Large intestine (tissue), 12 donors: ENCODE measurements at places on chromosomes 3 and 15. TPM values are rescaled to one million over a fixed set of nuclear protein-coding genes. Genes with fewer than 3 reads are reported as not detected.

- peak; percentile 85 for DNase-seq
Measured at GRCh38 chr3:40584625-40585189, 59.9 kb downstream of the ZNF621 start.

- DNase-seq, result no peak
Measured at GRCh38 chr3:58288011-58288728, 17.9 kb upstream of the RPP14 start.

DNA sequence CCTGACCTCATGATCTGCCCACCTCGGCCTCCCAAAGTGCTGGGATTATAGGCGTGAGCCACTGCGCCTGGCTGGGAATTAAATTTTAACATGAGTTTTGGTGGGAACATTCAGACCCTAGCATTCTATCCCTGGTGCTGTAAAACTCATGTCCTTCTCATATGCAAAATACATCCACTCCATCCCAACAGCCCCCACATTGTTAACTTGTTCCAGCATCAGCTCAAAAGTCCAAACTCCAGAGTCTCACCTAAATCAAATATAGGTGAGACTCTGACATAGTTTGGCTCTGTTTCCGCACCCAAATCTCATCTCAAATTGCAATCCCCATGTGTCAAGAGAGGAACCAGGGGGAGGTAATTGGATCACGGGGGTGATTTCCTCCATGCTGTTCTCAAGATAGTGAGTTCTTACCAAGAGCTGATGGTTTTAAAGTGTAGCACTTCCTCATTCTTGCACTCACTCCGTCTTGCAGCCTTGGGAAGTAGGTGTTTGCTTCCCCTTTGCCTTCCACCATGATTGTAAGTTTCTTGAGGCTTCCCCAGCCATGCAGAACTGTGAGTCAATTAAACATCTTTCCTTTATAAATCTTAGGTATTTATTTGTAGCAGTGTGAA, 96.2 kb upstream of the PLCL2 start:
- DNase-seq, result no peak

TERC gene
- 1.1 TPM for polyA plus RNA-seq

GXYLT2 gene
- 3.1 TPM for polyA plus RNA-seq

GRCh38 chr3:170520996-170521395, 64.9 kb downstream of the SLC7A14 start:
- no peak for DNase-seq

- DNase-seq, result no peak
Measured at GRCh38 chr3:102079809-102080197, 230.5 kb downstream of the NFKBIZ start.

GRCh38 chr3:14467814-14468620, 65.6 kb downstream of the SLC6A6 start:
- no peak for DNase-seq

MITF gene
- 2.8 TPM for polyA plus RNA-seq

RTP1 gene
- 0.12 TPM for polyA plus RNA-seq

DNA sequence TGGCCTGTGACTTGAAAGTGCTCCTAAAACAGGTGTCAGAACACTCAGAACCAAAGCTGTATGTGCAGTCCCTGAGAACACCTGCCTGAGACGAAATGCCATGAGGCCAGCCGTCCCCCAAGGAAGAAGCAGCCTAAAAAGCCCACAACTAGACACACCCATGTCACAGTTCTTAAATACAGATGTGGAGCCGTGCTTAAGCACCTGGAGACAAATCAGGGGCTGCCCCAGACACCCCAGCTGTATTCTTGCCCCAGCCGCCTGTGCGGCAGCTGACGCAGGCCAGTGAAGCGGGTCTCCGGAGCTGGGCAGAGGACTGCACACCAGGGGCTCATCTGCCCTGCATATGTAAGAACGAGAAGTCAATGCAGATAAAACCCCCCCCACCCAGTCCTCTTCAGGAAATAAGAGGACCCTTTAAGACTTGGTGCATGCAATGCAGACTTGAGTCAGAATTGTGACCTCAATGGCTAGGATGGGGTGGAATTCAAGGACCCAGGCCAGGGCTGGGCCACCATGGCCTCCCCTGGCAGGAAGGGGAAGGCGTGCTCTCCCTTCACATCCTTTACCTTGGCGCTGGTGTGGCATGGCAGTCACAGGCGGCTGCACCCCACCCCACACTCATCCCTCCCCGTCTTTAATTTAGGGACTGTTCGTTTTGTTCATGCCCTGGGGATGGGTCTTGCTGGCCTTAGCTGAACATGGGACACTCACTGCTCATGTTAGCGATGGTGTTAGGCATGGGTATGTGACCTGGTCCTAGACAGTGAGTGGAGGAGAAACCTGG, 27.7 kb upstream of the PLXNA1 start:
- DNase-seq, result no peak

SACM1L gene
- polyA plus RNA-seq, result 73.3 TPM

EFCC1 gene
- polyA plus RNA-seq, result 4.1 TPM

- DNase-seq, result no peak
Measured at GRCh38 chr3:37907906-37908305, 46.2 kb downstream of the CTDSPL start.

TNFAIP8L3 gene
- 3.8 TPM for polyA plus RNA-seq

UROC1 gene
- polyA plus RNA-seq, result 0.06 TPM

DNA sequence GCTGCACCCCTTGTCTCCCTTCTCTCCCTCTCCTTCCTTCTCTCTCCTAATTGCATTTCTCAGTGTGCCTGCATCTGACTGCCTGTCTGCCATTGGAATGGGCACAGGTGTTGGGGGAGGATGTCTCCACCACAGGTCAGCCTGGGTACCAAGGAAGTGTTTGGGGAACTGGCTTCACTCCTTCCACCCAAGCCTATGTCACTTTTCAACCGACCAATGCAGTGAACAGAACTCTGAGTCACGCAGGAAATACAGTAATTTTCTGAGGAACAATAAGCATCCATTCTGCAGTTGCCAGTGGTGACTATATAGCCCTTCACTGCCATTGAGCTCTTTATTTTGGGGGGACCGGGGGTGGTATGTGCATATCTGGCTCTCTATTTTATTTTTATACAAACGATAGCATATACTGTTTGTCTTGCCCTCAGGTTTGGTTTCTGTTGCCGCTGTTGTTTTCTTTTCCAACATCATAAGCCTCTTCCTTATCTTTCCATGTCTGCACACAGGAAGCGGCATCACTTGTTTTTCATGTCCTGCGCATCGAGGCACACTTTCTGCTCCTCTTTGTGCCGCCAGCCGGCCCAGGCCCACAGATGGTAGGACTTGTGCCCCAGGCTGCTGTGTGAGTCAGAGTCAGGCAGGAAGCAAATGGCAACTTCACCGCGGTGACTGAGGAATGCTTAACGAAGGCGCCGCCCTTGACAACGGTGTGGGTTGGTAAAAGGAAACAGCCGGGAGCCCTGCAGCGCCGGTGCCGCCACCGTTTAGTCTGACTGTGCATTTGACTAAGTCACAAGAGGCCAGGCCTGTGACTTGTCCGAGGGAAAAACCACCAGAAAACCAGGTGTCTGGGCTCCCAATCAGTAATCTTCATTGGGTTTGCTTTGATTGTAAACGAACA, 21.1 kb upstream of the CDCP1 start:
- peak; percentile 98 for DNase-seq

- no peak for DNase-seq
Measured at GRCh38 chr3:20066850-20067617, 26.8 kb downstream of the KAT2B start.

DRD3 gene
- not detected for polyA plus RNA-seq

PAK6 gene
- polyA plus RNA-seq, result 14.8 TPM

GRCh38 chr15:66778314-66778665, 76.3 kb downstream of the SMAD6 start:
- peak; percentile 50 for DNase-seq

BBX gene
- polyA plus RNA-seq, result 32.0 TPM

DNA sequence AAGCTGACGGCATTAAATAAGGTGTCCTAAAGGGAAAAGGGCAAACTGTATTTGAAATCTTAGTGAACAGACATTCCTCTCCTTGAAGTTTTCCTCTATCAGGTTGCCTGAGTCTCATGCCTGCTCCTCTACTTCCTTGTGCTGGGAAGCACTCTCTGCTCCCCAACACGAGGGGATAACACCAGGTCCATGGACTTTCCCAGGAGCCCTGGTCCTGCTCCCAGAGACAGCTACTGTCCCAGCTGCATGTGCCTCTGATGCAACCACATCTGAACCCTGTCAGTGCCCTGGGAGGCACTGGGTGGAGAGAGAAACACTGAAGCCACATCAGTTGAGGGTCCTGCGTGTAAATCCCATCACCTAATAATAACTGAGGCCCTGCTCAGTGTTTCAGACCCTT, 7.4 kb downstream of the TLR9 start:
- DNase-seq, result no peak

- no peak for DNase-seq
Measured at GRCh38 chr15:82178061-82178460, 84.5 kb downstream of the EFL1 start.

DNA sequence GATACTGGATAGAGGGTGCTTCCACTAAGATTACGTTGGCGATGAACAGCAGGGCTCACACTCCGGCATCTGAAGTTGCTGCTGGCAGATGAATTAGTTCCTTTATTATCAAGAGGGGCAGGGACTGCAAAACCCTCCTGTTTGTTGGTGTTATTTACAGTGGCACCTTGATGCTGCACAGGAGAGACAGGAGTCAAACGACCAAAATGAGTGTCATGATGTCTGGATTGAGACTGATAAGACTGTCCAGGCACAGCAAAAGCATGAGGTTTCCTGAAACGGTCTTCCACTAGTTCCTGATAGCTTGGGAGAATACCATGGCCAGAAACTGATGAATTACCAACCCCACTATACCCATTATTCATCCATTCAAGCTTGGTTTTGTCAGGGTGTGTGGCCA, 100.8 kb upstream of the NEDD4 start:
- DNase-seq, result no peak

DNAJA4 gene
- 27.3 TPM for polyA plus RNA-seq

GRCh38 chr3:14814411-14814871, 4.3 kb upstream of the FGD5 start:
- DNase-seq, result no peak

GRCh38 chr15:32120577-32121383, 90.5 kb downstream of the CHRNA7 start:
- no peak for DNase-seq

- no peak for DNase-seq
Measured at GRCh38 chr3:39870706-39871105, 61.3 kb downstream of the MYRIP start.

DNA sequence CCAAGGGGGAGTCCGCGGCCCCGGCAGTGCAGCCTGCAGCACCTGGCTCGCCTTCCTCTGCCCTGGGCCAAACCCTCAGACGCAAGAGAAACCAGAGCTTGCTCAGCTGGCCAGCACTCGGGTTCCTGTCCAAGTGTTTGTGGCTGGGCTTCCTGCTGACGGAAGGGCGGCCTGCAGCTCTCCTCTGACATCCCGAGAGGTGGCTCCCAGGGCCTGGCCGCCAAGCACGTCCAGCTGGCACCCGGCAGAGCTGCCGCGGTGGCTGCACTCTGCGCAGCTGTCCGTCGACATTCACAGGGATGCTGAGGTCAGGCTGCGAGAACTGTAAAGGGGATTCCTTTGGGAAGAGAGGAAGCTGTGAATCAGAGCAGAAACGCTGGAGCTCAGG, 85.6 kb downstream of the CPN2 start:
- DNase-seq, result peak; percentile 57

- no peak for DNase-seq
Measured at GRCh38 chr15:58755956-58756355, 6.4 kb upstream of the ADAM10 start.

THUMPD3 gene
- polyA plus RNA-seq, result 40.6 TPM

- DNase-seq, result no peak
Measured at GRCh38 chr15:91752081-91752785, 101.3 kb upstream of the SLCO3A1 start.

SPINK8 gene
- polyA plus RNA-seq, result not detected

MNS1 gene
- polyA plus RNA-seq, result 5.0 TPM

GRCh38 chr15:78242128-78242527, 7.8 kb upstream of the ACSBG1 start:
- peak; percentile 68 for DNase-seq

- peak; percentile 57 for DNase-seq
Measured at GRCh38 chr3:195260280-195260905, 10.6 kb downstream of the XXYLT1 start.

DPPA2 gene
- 0.03 TPM for polyA plus RNA-seq

DNA sequence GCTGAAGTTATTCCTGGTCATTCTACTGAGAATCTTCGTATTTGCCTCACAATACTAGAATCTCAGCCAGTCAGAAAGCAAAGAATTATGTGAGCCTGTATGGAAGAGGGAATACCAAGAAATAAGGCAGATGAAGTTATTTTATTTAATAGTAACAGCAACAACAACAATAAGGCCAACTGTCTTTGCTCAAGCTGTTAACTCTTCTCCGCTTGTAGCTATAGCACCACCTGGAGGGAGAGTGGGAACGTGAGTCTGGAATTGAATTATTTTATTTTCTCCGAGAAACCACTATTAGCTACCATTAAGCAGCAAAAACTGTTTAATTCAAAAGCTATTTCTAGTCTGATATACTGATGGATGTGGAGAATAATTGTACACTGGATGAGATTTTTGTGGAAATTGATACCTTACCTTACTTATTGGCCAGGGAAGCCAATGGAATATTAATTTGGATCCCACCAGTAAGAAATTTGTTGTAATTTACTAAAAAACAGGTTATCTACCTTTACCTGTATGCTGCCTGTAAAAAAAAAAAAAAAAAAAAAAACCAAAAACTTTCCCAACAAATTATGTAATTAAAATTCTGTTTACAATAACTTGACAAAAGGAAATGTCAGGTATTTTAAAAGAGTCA, 50.1 kb downstream of the CALML4 start:
- peak; percentile 32 for DNase-seq

GRCh38 chr3:177320765-177321247, 123.5 kb upstream of the TBL1XR1 start:
- DNase-seq, result no peak

UBAP1L gene
- 4.9 TPM for polyA plus RNA-seq

- no peak for DNase-seq
Measured at GRCh38 chr3:70996082-70996481, 587.4 kb downstream of the FOXP1 start.

DNA sequence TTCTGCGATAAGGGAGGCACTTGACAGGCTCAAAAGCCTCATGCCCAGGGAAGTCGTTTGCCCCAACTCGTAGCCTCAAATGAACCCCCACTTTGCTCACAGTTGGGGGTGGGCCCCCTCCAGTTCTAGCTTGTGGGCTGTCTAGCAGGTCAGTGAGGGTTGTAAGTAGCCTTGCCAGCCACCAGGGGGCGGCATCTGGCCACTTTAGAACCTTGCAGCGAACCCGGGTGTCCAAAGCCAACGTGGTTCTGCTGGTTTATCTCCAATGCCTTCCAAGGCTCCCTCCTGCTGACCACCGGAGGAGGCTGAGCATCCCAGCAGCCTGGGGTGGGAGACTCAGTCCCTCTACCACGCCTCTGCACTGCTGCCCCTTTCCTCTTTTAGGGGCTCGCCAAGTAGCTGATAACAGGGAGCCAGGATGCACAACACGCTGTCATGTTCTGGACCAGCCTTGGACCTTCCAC, 9.2 kb upstream of the RBSN start:
- DNase-seq, result peak; percentile 46
